ENCODE measurements at places on chromosomes 16 and 17.

GRCh38 chr16:72985148-72985941 lies 62.6 kb downstream of the ZFHX3 start:
- no peak for DNase-seq

DNA sequence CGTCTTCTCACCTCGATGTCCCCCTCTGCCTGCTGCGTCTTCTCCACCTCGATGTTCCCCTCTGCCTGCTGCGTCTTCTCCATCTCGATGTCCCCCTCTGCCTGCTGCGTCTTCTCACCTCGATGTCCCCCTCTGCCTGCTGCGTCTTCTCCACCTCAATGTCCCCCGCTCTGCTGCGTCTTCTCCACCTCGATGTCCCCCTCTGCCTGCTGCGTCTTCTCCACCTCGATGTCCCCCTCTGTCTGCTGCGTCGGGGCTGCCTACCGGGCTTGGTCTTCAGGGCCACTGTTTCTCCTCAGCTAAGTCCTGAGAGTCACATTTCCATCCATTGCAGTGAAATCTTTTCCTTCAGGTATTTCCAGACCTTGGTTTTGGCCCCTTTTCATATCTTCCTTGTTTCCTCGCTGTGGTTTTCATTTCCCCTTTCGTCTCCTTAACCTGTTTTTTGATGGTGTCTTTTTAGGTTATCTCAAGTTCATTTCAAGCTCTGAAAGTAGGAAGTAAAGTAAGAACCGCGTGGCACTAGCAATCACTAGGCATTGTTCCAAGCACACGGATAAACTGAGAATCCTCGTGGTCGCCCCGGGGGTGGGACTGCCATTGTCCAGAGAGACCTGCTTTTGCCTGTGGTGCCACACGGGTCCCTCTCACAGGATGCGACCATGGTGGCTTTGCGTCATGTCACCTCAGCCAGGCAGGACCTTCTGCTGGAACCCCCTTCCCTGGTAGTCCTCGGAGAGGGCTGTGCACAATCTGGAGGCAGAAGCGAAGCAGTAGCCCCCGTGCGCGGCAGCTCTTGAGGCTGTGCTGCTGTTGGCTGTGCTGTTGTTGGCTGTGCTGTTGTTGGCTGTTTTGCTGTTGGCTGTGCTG lies 9.5 kb upstream of the ZNF750 start:
- DNase-seq = peak; percentile 37

- no peak for DNase-seq
Observed at GRCh38 chr16:49399594-49400364, 26.2 kb downstream of the C16orf78 start.

DNA sequence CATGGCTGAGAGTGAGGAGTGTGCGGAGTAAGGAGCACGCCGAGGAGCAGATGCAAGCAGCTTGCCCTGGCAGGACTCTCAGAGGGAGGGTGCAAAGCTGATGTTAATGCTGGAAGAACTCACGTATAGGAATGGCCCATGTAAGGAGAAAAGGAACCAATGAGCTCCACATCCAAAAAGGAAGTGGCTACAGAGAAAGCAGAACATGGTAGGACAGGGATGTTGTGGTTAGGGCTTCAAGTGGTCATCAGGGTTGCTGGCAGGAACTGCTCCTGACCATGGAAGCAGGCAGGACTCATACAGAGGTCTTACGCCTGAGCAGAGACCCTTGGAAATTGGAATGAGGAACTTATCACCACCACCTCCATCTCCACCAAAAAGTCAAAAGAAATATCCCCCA lies 5.2 kb downstream of the MYO1D start:
- no peak for DNase-seq

DNA sequence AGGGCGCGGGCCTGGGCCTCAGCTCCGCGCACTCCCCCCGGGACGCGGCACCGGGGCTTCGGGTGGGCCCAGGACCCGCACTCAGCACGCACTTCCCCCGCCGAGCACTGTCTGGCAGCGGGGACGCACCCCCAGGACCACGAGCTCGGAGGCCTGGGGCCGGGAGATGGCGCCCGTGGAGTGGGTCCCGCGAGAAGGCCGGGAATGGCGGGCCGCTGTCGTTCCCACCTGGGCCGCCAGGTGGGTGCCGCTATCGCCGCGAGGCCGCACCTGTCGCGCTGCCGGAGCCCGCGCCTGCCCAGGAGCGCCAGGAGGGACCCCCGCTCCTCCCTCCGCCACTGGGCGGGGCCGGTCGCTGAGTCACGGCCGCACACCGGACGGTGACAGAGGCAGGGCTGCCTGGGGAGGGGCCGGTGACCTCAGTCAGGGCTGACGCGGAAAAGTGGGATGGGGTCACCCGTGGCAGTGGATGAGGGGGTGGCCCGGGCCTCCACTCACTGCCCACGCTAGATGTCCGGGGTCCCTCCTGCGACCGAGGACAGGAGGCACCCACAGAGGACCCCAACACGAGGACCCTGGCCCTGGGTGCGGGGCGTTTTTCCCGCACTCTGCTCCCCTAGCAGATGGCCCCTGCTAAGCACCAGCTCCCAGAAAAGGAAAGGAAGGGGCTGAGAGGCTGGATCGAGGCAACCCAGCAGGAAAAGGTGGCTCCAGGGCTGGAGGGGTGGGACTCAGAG lies 6.9 kb upstream of the ACTG1 start:
- DNase-seq = no peak

DNA sequence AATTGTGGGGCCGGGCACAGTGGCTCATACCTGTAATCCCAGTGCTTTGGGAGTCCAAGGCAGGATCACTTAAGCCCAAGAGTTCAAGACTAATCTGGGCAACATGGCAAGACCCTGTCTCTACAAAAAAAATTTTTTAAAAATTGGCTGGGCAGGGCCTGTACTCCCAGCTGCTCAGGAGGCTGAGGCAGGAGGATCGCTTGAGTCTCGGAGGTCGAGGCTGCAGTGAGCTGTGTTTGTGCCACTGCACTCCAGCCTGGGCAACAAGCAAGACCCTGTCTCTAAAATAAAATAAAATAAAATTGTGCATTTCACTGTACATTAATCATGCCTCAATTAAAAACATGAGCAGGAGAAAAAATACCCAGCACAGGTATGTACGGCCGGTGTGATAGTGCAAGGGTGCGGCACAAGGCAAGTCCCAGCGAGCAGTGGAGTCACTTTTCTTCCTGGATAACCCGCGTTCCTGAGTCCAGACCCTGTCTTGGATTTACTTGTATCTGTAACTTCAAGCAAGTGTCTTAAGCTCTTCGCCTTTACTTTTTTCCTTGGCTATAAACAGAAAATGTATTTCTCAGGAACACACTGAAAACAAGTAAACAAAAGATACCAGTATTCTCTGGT lies 11.4 kb downstream of the ZDHHC7 start:
- no peak for DNase-seq

GRCh38 chr17:52604105-52604504 lies 445.6 kb upstream of the CA10 start:
- DNase-seq = peak; percentile 60

GRCh38 chr16:10817514-10817913 lies 1.1 kb downstream of the TVP23A start:
- DNase-seq = no peak

- DNase-seq = no peak
Observed at GRCh38 chr17:79003661-79004411, 5.7 kb downstream of the CANT1 start.

DNA sequence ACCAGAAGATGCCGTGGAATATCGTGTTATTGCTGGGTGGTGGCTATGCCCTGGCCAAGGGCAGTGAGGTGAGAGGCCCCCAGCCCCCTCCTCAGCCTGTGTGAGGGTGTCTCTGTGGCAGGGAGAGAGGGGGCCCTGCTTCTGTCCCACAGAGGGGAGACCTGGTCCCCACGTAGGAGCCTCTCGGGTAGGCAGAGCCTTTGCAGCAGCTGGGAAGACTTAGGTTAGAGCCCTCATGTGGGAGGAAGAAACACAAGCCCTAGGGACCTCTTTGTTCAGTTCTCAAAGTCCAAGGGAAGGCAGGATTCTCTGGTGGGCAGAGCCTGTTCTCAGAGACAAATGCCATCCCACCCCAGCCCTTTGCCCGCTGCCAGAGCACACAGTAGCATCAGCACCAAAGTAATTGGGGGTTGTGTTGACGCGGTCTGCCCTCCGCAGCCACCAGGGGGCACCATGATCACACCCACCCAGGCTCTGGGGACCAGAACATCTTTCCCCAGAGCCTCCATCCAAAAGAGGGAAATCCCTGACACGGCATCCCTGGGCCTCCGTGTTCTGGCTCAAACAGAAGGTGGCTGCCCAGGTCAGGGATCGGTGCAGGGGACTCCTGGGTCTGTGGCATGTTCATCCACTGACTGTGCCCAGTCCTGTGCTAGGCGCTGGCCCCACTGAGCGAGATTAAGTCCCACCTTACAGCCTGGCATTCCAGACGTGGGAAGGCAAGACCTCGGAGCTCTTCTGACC lies 11.5 kb upstream of the FOXN1 start:
- peak; percentile 44 for DNase-seq

DNA sequence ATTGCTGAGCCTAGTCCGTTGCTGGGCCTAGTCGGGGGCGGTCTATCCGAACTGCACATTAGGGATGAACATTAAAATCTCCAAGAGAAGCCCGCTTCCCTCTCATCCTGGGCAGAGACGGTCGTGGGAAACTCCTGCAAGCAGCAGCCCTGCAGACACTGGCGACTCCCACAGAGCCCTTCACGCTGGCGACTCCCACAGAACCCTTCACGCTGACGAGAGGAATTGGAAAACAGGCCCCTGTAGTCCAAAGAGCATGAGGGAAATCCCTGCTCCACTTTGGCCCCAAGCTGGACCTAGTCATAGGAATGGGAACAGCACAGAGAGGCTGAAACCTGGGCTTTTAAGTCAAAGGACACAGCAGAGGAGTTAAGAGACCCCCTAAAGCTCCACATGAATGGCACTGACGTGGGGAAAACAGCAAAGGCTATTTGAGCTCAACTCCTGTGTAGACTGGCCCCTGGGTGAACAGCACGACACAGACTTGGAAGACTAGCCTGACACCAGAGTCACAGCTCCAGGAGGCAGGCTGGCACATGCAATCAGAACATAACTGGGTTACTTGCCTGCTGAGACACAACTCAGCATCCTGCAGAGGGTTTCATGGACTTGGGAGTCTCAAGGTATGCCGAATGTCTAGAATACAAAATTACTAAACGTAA lies 42.2 kb downstream of the WDR45B start:
- no peak for DNase-seq

- peak; percentile 28 for DNase-seq
Observed at GRCh38 chr17:48093341-48094045, 7.8 kb downstream of the CBX1 start.

- DNase-seq = no peak
Observed at GRCh38 chr17:43722870-43723665, 35.5 kb downstream of the SOST start.

- no peak for DNase-seq
Observed at GRCh38 chr16:85176541-85177447, 64.5 kb upstream of the CIBAR2 start.

GRCh38 chr17:55661256-55661758 lies 61.4 kb downstream of the TMEM100 start:
- peak; percentile 7 for DNase-seq

GRCh38 chr17:59437791-59438281 lies 106.4 kb downstream of the YPEL2 start:
- no peak for DNase-seq

DNA sequence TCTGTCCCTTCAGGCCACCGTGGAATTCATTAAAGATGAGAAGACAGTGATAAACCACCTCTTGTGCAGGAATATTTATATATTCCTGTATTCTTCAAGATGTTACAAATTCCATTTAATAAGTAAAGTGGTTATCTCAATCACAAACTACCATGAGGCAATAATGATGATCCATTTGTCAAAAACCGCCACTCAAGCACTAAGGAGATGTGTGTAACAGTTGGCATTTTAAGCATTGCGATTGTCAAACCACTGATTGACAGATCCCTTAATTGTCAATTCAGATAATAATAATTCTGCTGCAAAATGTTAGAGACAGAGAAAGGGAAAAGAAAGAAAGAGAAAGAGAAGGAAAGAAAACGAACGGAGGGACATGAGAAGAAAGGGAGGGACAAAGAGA lies 476.1 kb upstream of the RBFOX1 start:
- DNase-seq = no peak

DNA sequence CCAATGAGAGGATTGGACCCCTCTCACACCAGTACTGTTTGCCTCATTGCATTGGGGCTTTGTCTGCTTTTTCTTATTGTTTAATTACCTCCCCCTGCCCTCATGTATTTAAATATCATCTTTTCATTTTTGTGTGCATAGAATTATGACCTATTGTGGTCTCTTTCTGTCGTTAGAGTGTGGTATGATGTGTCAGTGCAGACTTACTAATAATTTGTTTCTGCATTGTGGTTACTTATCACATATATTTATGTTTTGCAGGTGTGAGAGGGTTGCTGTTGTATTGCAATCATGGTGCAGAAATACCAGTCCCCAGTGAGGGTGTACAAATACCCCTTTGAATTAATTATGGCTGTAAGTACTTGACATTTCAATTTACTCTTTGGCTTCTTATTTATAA lies 2.5 kb downstream of the SEC14L1 start:
- no peak for DNase-seq

DNA sequence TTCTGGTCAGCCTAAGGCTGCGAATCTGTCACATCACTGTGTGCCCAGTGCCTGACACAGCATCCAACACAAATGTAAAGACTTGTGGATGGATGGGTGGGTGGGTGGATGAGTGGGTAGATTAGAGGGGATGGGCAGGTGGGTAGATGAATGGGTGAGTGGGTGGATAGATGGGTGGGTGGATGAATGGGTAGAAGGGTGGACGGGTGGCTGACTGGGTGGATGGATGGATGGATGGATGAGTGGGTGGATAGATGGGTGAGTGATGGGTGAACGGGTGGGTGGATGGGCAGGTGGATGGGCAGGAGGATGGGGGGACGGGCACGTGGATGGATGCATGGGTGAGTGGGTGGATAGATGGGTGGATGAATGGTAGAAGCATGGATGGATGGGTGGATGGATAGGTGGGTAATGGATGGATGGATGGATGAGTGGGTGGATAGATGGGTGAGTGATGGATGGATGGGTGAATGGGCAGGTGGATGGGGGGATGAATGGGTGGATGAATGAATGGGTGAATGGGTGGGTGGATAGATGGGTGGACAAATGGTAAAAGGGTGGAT lies 31.1 kb upstream of the ZFPM1 start:
- DNase-seq = no peak

Measured in endothelial cell of umbilical vein (primary cell).